ENCODE measurements at places on chromosomes 4 and X.

DNA sequence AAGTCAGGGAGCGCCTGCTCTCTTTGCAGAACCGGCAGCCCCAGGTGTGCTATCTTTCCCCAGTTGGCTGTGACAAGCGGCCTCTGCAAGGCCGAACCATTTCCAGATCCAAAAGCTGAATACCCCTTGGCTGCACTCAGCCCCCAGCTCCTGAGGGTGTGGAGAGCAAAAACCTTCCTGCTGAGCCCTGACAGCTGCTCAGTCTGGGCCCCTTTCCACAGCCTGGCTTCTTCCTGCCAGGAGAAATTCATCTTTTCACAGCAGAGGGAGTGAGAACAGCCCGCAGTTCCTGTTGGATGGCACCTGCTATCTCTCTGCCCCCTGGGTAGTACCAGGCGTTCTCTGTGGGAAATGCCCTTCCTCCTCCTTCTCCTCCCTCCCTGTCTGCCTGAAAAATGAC is 78.4 kb downstream of the DRD5 start:
- DNase-seq: no peak

DNA sequence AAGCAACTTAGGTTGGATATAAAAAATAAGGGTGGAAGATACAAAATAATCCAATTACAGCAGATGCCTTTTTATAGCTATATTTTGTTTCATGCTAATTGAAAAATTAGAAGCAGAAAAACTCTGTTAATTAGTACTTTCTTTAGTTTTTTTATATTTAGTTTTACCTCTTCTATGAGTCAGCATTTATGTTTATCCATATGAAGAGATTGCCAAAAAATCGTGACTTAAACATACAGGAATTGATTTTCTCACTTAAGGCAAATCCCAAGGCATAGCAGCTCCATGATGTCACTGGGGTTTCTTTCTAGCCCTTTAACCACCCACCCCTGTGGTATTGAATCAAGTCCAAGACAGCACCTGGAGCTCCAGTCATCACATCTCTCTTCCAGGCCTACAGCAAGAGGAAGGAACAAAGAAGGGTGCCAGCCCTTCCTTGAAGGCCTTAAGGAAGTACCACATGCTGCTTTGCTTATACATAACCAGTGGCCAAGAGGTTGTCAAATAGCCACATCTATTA is 365.8 kb upstream of the TENM3 start:
- DNase-seq: no peak

- DNase-seq: no peak
These were observed 40.6 kb downstream of the CLCN3 start for GRCh38 chr4:169660929-169661328.

GRCh38 chr4:77852892-77853495 is 9.6 kb upstream of the MRPL1 start:
- DNase-seq: peak; percentile 34

GRCh38 chr4:113221990-113222389 is 172.5 kb downstream of the ANK2 start:
- no peak for DNase-seq

GRCh38 chrX:21691512-21692018 is 33.4 kb upstream of the KLHL34 start:
- DNase-seq: no peak

All from stimulated activated CD4-positive, alpha-beta T cell treated with anti-CD3 and anti-CD28 coated beads, Interleukin-1b, Interleukin-23, amount 100 ng/mL, for 4 hours (primary cell).